IMR-90 (cell line): ENCODE measurements at places on chromosomes 1 and 21. TPM values are rescaled to one million over a fixed set of nuclear protein-coding genes. Genes with fewer than 3 reads are reported as not detected.

DNA sequence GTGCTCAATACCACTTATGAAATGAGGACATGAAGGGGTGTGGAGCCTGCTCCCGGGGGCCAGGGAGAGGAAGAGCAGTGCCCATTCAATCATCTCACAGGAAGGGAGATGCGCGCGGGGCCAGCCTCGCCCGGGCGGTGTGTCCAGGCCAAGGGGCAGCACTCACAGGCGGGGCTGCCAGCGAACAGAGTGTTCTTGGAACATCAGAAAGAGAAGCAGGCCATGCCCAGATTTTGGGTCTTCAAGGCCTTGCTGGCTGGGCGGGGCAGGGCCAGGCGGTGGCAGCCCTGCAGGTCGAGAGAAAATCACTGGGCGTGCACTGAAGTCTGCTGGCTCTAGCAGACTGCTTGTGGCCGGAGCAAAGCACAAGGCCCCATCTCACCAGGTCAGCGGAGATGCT, 168.6 kb downstream of the PRDM16 start:
- no peak for DNase-seq

- DNase-seq = peak; percentile 65
These were observed 8.5 kb downstream of the CAMK2N1 start for GRCh38 chr1:20477348-20478056.

DNA sequence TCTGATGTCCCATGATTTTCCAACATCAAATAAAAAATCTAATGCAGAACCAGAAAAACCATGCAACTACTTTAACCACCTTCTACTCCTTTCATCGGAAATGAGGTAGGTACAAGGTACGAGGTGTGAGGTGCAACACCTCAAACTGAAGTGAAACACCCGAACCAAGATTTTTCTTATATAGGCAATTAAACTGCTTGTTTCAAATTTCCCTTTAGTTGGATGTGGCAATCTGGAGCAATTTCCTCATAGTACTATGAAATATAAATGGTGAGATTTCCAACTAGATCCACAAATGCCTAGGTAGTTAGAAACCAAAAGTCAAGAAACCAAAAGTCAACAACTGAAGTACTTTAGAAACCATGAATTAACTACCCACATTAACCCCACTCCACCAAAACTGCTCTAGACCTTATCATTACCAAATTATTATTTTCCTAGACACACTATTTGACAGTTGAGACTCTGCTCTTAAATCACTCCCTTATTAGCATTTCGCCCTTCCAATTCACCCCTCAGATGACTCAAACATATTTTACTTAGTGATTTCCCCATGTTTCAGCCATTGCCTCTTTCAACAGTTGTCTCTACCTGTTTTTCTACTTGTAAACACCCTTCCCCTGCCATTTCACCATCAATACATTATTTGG, 37.8 kb downstream of the FUBP1 start:
- DNase-seq = no peak

GRCh38 chr1:94560333-94560732, 18.8 kb upstream of the F3 start:
- DNase-seq = peak; percentile 70

GRCh38 chr1:1181129-1181937, 7.7 kb downstream of the TTLL10 start:
- DNase-seq = no peak

- DNase-seq = no peak
These were observed 50.0 kb downstream of the FOXO6 start for GRCh38 chr1:41411229-41411628.

DNA sequence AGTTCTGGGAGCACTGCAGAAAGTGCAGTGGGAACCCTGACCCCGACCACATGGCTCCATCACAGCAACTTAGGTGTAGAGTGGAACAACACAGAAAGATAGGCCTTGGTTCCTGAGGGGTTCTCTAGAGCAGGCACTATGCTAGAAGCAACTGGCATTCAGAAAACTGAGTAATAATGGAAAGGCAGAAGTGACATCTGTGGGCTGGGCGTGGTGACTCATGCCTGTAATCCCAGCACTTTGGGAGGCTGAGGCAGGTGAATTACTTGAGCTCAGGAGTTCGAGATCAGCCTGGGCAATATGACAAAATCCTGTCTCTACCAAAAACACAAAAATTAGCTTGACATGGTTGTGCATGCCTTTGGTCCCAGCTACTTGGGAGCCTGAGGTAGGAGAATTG, 5.3 kb downstream of the MRPS15 start:
- DNase-seq = no peak

The MMEL1 gene
- total RNA-seq = under 0.01 TPM in 2 replicates

The TAF13 gene
- 13.1 and 81.4 TPM in 2 replicates for total RNA-seq

The F3 gene
- total RNA-seq = 75.6 and 102 TPM in 2 replicates

The PRR9 gene
- total RNA-seq = not detected in 2 replicates

The SAMD11 gene
- 5.9 and 6.9 TPM in 2 replicates for total RNA-seq

The SPATA1 gene
- total RNA-seq = under 0.01 and 0.56 TPM in 2 replicates

The TMEM200B gene
- total RNA-seq = 4.2 and 4.8 TPM in 2 replicates

The ADORA3 gene
- total RNA-seq = not detected in 2 replicates

The LCE3D gene
- not detected in 2 replicates for total RNA-seq

The COQ8A gene
- 3.3 and 3.8 TPM in 2 replicates for total RNA-seq

The NIBAN1 gene
- total RNA-seq = 10.0 and 10.3 TPM in 2 replicates
